Metanephros (tissue), 2 donors: ENCODE measurements at places on chromosomes 12 and 14. TPM values are rescaled to one million over a fixed set of nuclear protein-coding genes. Genes with fewer than 3 reads are reported as not detected.

Gene RNASE2
- total RNA-seq = 8.5 TPM

Gene OR4K15
- not detected for total RNA-seq

Gene PDE6H
- not detected for total RNA-seq

Gene KRT3
- not detected for total RNA-seq

Gene CCDC198
- 176 TPM for total RNA-seq

Gene SLC4A8
- 3.0 TPM for total RNA-seq
